Foreskin keratinocyte (primary cell): ENCODE measurements at places on chromosomes 7 and 10. TPM values are rescaled to one million over a fixed set of nuclear protein-coding genes. Genes with fewer than 3 reads are reported as not detected.

The NEUROG3 gene
- total RNA-seq = not detected in 2 replicates

The DNA2 gene
- 10.6 and 14.7 TPM in 2 replicates for total RNA-seq

The PNLIPRP3 gene
- 13.4 and 23.5 TPM in 2 replicates for total RNA-seq

The CPA2 gene
- 0.17 and 0.32 TPM in 2 replicates for total RNA-seq

The OR6V1 gene
- total RNA-seq = not detected in 2 replicates
